ENCODE measurements at places on chromosomes 7 and 10.

DNA sequence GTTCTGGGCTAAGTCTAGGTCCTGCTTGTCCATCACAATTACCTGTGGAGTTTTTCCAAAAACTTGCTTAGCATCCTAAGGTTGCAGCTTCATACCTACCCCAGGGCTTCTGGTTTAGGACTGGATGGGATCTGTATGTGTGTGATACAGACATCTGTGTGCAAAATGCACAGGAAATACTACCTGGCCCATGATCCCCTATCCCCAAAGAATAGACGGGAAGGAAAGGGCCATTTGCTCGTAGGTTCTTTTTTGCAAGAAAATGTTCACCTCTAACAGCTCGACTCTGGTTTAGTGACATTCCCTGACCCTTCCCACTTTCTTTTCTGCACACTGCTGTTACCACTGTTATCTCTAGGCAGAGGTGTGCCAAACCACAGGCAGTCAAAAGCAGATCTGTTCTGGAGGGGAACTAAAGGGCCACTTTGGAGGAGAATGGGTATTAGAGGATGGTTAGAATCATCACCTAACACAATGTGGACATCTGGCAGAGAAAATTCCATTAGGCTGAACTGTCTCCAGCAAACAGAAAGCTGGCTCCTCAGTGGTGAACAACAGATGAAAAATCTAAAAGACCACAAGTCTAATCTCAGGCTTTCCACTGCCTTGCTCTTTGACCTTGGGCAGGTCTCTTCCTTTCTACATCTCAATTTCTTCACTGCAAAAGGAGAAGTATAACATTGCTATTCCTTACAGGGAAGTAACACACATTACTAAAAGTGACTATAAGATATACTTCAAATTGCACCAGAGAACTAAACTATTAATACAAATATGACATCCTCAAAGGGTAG lies 107.4 kb downstream of the UBE2H start:
- no peak for DNase-seq

GRCh38 chr10:118173296-118173695 lies 126.6 kb upstream of the RAB11FIP2 start:
- no peak for DNase-seq

GRCh38 chr10:128489324-128490247 lies 363.4 kb upstream of the MKI67 start:
- DNase-seq = no peak

- no peak for DNase-seq
These were observed 634.2 kb upstream of the COBL start for GRCh38 chr7:51950813-51951212.

GRCh38 chr7:73470208-73470607 lies 36.6 kb downstream of the FZD9 start:
- no peak for DNase-seq

- DNase-seq = no peak
These were observed 144.3 kb downstream of the FZD1 start for GRCh38 chr7:91408388-91409154.

GRCh38 chr10:118669020-118669791 lies 73.8 kb upstream of the PRLHR start:
- DNase-seq = no peak

DNA sequence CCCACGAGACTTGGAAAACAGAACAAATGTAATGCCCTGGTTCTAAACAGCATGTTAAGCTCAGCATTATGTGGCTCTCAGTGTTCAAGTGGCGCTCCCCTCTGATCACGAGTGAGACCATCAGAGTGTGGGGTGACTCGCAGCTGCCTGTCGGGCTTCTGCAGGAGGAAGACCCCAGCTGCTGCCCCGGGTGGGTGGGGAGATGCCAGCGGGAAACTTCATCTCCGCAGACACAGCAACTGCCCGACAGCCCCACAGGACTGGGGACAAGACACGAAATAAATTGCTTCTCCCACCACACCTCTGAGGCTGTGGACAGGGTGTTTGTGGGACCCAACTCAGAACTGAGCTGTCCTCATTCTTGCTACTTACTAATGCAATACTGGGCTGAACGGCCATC lies 126.3 kb upstream of the KIF5B start:
- no peak for DNase-seq

DNA sequence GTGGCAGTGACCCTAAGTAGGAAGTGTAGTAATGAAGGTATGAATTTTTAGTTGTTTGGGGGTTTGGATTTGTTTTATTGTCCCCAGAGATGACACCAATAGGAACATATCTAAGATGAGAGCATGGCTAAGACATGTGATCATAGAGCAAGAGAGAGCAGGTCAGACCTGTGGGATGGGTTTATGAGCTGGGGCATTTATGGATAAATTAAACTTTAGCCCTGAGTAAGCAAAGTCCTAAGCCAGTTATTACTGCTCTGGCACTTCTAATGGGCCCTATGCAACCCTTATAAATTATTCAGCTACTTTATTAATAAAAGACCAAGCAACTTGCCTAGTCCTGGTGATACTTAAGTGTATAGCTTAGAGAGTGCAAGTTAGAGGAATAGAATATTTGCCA lies 85.1 kb downstream of the LRRC4 start:
- DNase-seq = no peak

- DNase-seq = no peak
These were observed 5.4 kb downstream of the TBATA start for GRCh38 chr10:70779511-70780369.

DNA sequence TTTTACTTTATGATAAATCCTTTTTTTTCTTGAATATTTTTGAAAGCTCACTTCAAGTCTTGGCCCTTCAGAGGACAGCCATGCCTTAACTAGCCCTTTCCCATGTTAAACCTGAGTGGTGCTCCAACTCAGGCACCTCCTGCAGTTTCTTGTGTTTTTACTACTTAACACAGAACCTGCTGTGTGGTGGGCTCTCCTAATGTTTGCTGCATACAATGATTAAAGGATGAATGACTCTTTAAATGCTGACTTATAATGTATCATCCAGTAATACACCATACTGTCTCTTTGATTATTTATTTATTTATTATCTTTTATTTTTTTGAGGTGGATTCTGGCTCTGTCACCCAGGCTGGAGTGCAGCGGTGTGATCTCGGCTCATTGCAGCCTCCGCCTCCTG lies 179.4 kb downstream of the SEMA3E start:
- DNase-seq = no peak

DNA sequence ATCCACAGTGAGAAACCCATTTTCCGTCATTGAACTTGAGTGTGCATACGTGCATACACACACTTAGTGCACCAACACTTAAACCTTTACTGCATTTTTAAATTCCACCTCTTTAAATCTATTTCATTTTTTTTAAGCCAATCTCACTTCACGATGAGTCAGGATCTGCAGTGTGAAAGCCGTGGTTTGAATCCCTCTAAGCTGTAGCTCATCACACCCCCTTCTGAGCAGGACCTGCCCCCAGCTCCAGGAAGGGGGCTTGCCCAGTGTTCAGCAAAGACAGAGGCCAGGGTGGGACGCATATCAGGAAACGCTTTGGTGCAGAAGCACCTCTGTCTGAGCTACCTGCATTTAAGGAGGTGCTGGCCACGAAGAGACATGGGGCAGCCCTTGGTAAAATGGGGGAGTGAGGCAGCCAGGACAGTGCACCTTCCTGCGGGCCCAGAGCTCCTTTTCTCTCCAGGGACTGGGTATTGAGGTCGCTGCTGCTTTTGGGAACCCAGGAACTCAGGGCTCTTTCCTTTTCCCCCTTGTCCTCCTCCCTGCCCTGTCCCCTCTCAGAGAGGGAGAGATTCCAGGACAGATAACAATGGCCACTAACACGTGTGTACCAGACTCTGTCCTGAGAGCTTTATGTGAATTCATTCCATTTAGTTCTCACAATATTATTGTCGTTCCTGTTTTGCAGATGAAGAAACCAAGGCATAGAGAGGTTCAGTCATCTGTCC lies 21.7 kb downstream of the ZNF316 start:
- DNase-seq = no peak

DNA sequence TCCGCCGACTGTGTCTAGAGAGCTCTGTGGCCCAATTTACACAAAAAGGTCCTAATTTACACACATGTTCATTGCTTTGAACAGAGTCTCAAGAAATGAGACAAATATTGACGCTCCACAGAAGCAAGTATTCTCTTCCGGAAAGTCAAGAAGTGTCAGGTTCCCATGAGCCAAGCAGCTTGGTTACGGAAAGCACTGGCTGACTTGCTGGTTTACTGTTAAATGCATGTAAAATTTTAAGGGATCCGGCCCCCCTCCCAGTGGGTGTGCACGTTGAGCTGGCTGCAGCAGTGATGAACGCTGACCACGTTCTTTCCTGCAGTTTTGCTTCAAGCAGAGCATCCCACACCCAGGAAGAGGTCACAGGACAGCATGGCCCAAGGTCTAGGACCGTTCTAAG lies 76.8 kb downstream of the DIP2C start:
- DNase-seq = no peak

DNA sequence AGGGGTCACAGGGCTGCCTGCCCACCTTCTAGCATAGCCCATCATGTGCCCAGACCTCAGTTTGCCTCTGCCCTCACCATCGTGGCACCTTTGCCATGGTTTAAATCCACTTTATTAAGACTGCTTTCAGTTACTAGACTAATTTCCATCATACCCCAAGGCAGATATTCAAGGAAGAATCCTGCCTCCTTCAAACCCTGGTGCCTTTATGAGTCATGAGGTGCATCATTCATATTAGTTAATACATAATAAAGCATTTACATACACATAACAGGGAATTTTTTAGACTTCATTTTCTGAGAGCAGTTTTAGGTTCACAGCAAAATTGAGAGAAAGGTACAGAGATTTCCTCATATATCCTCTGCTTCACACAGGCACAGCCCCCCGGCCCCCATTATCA lies 62.8 kb downstream of the CXCL12 start:
- DNase-seq = no peak

- no peak for DNase-seq
These were observed 7.9 kb downstream of the RPA3 start for GRCh38 chr7:7710469-7710868.

DNA sequence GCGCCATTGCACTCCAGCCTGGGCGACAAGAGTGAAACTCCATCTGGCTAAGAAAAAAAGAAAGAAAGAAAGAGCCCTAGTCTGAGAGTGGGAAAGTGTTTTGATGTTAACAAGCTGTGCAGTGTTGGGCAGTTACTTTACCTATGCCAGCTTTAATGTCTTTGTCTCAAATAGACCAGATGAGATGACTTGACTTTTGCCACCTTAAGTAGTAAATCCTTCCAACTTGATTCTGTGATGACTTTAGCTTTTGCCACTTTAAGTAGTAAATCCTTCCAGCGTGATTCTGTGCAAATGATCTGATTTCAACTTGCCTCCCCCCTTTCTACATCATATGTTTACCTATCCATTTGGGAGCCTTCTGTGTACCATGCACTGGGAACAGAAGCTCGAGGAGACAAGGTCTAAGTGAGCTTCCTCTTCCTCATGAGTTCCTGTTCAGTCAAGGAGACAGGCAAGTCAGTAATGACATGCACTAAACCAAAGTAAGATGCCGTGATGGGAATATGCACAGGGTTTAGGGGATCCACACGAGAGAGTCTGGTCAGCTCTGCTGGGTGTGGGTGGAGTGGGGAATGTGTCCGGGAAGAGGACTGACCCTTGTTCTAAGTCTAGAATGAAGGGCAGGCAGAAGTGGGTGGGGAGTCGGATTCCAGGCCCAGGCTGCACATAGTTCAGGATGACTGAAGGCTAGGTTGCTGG lies 17.2 kb downstream of the INPP5F start:
- DNase-seq = peak; percentile 55

DNA sequence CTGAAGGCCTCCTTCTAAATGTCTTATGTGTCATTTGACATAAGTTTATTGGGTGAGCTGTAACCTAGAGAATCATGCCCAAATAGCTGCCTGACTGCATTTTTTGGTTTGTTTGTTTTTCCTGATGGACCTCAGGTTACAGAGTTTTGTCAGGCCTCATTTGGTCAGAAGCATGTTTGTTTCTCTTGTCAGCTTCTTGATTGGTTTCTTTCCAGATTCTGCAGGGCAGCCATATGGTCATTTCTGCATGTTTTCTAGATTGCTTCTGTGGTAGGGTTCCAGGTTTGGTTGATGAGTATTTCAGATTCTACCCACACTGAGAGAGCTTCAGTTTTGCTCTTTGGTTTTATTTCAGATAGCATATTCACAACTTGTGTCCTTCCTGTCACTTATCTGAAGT lies 28.0 kb downstream of the GLCCI1 start:
- no peak for DNase-seq

GRCh38 chr7:151399906-151400305 lies 9.9 kb downstream of the WDR86 start:
- DNase-seq = no peak

DNA sequence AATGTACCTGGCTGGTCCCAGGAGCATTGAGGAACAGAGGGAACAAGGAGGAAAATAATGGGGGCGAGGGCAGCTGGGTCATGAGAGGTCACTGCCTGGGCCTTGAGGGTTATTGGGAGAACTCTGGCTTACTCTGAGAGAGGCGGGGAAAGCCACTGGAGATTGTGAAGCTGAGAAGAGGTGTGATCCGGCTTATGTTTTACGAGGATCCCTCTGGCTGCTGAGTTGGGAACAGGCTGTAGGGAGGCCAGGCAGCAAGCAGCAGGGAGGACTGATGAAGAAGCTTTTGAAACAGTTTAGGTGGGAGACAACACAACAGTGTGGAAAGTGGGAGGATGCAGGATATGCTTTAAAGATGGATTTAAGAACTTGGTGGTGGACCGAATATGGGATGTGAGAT lies 87.3 kb downstream of the FANK1 start:
- no peak for DNase-seq

- DNase-seq = no peak
These were observed 167.7 kb downstream of the EMX2 start for GRCh38 chr10:117710181-117710798.

DNA sequence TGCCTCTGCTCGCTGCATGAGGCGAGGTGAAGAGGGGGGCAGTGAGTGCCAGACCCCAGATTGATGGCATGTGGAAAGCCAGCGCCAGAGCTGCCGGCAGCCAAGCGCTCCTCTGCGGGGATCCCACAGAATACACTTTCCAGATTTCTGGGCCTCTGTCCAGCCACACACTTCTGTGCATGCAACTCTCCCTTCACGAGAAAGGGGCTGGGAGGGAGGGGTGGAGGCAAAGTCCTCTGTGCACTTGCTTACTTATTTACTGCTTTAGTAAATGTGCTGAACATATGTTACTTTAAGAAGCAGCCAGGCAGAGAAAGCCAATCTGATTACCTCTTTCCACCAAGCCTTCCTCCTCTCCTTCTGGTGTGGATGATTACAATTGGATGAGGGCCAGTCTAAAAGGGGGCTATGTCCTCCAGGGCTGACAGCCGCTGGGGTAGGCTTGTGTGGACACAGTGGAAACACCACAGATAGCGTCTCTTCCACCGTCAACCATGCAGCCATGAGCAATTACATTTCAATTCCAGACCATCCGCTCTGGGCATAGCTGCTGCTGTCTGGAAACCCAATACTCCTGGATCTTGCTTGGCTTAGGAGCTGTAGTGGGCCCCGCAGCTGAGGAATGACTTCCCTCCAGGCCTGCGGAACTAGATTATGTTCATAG lies 322.8 kb upstream of the ANKRD30A start:
- peak; percentile 47 for DNase-seq
